ENCODE measurements at places on chromosomes 1 and 21.

- DNase-seq = no peak
Observed at GRCh38 chr1:45952072-45952471, 148.7 kb downstream of the MAST2 start.

DNA sequence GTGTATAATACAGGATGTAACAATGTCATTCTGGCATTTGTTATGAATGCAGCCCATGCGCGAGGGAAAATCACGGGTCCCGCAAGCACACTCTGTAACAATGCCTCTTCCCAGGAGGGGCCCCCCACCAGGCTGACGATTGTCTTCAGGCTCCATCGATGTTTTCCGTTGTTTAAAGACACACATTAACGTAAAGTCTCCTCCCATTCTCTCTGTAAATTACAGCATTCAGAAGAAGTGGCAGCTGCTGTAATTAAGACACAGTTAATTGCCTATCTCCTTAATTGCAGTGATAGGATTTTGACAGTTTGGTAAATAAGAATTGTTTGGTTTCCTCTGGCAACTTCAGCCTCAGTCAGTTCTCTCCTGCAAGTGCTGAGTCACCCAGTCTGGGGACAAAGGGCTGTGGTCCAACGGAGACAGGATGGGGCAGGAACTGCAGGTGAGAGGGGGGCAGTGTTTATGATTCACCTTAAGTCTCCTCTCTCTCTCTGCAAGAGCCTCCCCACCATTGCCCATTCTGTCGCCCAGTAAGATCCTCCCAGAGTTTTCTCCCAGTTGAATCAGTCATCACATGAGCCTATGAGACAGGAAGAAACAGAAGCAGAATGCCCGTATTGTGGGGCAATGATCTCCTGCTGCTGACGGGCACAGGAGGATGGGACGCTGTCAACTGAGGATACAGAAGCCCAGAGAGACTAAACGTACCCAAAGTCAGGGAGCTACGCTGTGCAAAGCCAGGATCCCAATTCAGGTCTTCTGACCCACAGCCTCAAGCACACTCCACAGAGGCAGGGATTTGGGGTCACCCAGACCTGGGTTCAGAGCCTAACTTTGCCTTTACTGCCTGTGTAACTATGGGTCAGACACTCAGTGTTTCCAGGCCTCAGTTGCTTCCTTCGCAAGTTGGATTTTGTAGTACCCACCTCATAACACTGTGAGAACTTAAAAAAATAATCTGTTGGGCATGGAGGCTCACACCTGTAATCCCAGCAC lies 110.0 kb downstream of the ADSS2 start:
- no peak for DNase-seq

DNA sequence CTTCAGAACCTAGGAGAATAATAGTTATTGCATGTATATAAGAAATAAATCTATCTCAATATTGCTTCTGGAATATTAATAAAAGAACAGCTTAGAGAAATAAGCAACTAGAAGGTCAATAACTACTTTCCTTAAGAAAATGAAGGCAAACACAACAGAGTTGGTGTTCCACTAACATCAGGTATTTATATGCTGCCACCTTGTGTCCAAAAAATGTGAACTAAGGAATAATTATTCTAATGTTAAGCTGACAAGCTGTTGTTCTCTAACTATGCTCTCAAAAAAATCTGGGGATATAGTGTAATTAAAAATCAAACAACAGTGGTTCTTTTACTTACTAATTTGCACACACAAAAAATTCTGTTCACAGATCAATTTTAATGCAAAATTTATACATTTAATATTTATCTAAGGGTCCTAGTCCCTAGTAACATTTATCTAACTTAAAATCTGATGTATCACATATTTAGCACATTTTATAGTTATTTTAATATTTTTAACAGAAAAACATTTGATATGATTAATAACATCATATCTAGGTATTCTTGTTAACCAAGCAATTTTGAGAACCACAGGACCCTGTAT lies 39.6 kb downstream of the UCHL5 start:
- peak; percentile 60 for DNase-seq

GRCh38 chr1:234927971-234928640 lies 200.5 kb downstream of the TOMM20 start:
- DNase-seq = no peak

DNA sequence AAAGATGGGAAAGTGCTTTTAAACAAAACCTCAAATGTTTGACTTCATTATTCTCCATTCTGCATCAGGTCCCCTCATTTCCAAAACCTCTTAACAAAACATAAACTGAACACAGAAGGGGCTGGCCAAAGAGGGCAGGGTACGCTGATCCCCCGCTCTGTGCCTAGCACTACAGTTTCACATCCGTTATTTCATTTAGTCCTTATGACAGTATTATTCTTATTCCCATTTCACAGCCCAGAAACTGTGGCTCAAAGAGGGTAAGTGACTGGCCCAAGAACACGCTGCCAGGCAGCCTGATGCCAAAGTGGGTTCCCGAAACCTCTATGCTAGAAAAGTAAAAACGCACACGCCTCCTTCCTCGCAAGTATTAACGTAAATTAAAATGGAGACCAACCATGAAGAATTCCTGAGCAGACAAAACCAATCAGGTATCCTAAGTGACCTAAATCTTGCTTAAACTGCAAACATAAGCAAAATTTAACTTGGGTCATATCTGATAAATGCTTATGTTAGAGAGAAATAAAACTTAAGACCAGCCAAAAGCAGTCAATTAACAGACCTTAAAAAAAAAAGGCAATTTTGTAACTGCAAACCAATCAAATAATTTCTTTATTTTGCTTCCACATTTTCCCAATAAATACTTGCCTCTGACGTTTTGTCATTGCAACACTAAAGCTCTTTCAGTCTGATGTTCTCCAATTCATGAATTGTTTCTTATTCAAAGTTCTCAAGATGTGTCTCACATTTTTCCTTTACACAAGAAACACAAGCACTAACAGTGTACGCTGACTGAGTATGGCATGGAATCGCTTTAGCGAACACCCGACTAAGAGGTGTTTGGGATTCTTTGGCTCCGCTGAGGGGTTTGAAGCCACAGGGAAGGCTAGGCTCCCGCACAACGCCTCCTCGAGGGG lies 653 bp downstream of the CASP9 start:
- DNase-seq = no peak

GRCh38 chr1:216450227-216450626 lies 27.0 kb upstream of the USH2A start:
- DNase-seq = no peak

DNA sequence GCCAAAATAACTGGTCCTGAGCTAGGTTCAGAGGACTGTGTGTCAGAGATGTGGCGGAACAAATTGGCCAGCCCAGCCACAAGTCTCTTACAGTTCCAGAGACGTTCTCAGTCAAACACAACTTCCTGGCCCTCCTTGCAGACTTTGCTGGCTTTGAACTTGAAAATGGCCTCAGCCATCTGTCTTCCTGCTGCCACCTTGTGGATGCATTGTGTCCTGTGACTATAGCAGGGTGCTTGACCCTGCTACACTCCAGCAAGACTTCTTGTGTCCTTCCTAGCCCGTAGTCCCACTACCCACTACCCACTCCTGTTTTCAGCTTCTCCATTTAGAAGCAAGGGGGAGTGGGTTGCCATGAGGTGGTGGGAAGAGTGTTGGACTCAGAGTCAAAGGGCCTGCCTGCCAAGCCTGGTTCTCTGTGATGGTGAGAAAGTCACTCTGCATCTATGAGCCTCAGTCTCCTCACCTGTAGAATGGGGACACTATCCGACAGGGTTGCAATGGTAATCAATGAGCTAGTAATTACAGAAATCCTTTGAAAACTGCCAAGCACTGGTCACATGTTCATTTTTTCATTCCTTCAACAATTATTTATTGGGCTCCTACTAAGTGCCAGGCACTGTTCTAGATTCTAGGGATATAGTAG lies 109.9 kb downstream of the IGSF21 start:
- DNase-seq = no peak

DNA sequence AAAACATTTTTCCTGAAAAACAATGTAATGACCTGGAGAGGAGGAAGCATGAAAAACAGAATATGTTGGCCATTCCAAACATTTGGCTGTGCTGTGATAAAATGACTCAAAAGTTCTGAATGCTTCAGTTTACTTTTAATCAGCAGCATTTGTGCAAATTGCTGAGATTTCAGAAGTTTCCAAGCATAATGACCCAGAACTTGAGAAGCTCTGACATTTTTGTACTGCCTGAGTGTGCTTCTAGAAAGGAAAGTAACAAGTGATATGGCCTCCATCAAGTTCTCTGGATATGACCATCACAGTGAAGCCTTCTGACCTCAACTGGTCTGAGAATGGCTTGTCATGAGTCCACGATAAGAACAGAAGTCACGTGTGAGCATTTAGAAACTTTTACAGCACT lies 283.4 kb upstream of the ZRANB2 start:
- DNase-seq = no peak

GRCh38 chr1:182308826-182309225 lies 82.8 kb downstream of the GLUL start:
- no peak for DNase-seq

DNA sequence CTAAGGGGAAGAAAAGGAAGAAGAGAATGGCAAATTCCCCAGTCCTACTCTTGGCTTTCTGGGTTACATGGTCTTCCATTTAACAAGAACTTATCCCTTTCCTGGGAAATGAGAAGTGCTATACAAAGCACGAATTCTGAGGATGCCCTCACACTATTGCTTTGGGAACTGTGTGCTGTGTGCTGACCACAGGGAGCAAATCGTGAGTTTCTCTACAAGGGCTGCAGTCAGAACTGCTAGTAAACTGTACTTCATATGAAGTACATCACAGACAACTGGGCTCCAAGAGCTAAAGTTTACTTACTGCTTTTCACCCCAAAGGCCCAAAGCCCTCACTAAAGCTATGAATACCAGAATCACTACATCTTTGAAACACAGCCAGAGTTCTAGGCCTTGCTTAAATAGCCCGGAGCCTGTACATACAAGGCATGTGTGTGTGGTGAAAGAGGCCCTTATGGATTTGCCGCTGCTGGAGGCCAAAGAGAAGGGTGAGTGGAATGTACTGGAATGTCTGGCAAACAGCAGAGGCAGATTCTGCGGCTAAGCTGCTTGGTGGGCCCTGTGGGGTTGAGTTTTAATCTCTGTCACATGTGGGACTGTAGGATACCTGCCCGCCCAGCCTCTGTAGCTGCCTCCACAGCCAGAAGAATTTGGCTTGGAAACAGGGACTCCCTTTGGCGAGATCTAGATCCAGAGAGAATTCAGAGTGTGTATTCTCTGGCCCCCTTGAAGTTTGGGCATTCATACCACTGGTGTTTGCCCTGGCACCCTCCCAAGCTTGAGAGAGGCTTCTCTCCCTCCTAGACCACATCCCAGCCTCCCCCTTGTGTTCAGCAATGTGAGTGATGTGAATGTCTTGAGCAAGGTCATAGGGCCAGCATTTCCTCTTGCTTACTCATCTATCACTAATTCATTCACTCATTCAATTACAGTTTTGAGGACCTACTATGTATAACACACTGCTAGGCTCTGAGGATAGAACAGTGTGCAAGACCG lies 21.9 kb upstream of the TRIM67 start:
- DNase-seq = peak; percentile 52

DNA sequence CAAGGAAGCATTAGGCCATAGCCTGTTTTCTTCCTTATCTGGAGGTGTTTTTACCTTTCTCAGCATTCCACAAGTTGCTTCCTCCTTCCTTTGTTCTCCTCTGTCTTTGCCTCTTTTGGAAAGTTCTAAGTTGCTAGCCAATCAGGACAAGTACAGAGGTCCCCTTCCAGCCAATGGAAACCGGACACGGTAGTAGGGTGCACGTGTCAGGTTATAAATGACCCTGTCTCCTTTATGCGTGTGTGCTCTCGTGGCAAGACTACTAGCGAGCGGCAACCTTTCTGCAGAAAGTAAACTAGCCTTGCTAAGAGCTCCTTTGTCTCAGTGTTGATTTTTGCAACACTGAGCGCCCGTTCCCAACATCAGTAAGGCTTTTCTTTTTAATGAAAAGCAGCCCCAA lies 1.5 kb upstream of the ACADM start:
- no peak for DNase-seq
